ENCODE measurements at places on chromosomes 12 and 14.

GRCh38 chr12:94305130-94305957 is 154.3 kb downstream of the CEP83 start:
- DNase-seq: no peak

GRCh38 chr12:73361864-73362230 is 1089.7 kb downstream of the TRHDE start:
- DNase-seq: no peak

DNA sequence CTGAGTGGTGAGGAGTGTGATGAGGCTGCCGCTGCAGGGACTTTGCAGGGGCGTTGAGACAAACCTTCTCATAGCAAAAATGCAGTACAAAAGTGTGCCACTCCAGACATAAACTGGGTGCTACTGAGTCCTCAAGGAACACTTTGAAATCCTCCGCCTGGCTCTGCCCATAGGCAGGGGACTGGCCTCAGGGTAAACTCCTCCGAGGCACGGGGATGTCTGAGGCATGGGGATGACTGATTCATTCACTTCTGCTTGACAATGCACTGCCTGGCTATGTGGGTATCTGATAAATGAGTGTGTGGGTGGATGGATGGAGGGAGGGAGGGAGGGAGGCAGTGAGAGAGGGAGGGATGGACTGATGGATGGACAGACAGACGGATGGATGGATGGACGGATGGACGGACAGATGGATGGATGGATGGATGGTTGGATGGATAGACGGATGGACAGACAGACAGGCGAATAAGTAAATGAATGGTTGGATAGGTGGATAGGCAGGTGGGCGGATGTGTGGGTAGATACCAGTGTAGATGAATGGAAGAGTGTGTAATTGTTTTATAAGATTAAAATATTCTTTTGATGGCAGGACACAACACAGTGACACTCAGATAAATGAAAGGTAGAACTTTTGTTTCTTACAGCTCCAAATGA is 2.1 kb upstream of the BDKRB2 start:
- no peak for DNase-seq

- DNase-seq: no peak
Observed at GRCh38 chr12:44677724-44678123, 198.4 kb downstream of the NELL2 start.

Measured in NCI-H2171 (cell line).